ENCODE measurements at places on chromosomes 1 and 21. TPM values are rescaled to one million over a fixed set of nuclear protein-coding genes. Genes with fewer than 3 reads are reported as not detected.

DNA sequence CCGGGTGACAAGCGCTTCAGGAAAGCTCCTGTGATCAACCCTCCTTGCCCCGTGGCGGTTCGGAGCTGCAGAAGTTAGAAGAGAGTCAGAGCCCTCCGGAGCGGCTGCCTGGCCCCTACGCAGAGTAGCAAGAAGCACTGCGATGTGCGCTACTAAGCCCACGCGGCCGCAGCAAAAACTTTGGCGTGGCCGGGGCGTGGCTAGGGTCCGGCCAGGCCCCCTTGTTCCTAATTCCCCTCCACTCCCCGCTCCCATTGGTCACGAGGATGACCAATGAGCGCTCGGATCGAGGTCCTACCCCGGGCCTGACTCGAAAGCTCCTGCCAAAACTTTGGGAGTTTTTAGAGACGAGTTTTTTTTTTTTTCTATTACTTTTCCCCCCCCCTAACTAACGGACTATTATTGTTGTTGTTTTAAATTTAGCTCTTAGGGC is at the start of gene HLX:
HLX (plus strand) TSS at position 368 of the 433 bp plus-strand sequence. CDS start 415 bp downstream, outside the sequence.
- DNase-seq = no peak

GRCh38 chr1:38812981-38813380 is 46.6 kb downstream of the RRAGC start:
- no peak for DNase-seq

DNA sequence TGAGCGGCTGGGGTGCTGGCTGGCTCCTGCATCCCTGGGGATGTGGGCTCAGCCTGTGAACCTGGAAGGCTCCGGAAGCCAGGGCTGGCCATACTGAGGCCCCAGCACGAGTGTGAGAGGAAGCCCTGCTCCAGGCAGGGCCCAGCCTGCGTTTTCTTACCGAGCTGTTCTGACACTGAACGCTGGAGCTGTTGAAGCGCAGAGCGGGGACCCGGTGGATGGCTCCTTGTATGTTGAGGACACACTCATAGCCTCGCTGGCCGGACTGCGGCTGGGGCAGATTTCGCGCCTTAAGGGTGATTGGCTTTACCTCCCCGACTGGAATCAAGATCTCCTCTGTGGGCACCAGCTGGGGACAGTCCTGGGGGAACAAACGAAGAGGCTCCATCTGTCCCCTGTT is 160.0 kb downstream of the PLXNA2 start:
- no peak for DNase-seq

DNA sequence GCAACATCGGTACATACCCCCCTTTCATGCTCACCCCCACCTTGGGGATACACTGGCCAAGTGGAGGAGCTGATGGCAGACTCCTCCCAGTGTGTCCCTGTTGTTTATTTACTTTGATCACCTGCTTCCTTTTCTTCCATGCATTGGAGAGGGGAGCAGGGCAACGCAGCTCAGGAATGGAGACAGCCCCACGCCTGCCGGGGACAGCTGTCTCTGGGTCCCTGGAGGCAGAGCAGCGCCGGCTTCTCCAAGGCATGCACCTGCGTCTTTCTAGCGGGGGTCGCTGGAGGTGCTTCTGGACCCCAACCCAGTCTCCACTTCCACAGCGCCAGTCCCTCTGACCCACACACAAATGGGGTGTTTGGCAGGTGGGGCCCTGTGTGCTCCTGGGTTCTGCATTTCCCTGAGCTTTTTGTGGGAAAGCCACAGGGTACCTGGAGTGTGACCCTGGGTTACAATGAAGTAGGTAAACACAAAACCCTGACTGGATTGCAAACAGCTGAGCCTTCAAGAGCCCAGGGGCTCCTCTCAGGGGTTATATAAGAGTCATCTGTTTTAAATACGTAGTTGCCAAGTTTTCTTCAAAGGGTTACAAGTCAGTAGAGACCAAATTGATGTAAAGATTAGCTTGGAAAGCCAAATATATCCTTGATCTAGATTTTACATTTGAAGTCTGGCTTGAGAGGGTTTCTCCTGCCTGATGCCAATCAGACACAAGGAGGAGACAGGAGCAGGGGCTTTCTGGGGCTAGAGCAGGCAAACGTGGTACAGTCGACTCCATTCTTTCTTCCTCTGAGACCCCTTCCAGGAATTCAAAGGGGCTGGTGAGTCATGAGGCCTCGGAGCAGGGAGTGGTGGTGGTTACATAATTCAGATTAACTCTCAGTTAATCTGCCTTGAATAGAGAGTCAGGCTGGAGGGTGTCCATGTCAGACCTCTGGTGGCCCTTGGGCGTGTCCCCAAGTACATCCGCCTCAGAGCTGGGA is 4.5 kb downstream of the AJAP1 start:
- no peak for DNase-seq

DNA sequence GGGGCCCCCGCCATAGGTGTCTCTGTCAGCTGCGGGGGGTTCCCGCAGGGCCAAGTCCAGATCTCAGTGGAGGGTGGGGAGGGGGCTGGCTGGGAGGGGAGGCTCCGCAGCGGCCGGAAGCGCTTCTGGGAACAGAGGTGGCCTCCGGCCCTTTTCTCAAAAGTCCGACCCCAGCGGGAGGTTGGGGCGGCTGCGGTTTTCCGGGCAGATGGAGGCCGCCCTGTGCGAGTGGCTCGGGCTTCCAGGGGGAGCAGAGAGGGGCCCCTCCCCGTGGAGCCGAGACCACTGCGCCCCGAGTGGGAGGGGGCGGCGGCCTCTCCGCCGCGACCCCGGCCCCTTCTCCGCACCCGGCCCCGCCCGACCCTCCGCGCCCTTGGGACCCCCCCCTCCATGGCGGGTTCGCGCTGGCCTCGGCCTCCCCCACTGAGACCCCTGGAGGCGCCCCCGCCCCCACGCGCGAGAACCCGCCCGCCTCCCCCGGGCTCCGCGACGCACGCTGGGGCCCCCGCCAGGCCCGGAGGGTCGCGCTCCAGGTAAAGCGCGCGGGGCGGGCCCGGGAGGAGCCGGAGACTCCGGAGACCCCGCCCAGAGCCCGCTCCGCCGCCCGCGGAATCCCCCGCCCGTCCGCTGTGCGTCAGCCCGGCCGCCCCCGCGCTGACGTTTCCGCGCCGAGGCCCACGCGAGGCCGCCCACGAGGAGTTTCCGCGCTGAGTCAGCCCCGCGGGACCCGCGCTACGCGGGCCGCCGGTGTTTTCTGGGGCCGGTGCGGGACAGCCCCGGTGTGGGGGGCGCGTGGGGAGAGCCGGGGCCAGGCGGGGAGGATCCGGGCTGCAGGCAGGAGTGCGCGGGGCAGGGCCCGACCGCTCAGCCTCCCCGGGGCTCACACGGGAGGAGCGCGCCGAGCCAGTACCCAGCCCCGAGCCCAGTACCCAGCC is 5.2 kb downstream of the TNFRSF18 start:
- DNase-seq = no peak

DNA sequence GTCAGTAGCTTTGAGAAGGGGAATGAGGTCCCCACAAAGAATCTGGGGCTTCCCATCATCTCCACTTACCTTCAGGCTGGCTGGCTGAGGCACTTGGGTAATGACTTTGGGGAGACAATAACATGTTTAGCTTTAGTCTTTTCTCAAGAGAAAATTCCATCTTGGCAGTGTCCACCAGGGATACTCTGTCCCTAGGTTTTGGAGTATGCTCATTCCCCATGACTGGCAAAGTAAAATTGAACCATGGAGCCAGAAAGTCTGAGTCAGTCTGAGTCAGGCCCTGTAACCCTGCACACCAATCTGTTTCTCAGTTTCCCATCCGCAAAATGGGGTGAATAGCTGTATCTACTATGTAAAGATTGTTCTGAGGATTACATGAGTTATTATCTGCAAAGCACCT is 28.2 kb downstream of the RUNX1 start:
- no peak for DNase-seq

DNA sequence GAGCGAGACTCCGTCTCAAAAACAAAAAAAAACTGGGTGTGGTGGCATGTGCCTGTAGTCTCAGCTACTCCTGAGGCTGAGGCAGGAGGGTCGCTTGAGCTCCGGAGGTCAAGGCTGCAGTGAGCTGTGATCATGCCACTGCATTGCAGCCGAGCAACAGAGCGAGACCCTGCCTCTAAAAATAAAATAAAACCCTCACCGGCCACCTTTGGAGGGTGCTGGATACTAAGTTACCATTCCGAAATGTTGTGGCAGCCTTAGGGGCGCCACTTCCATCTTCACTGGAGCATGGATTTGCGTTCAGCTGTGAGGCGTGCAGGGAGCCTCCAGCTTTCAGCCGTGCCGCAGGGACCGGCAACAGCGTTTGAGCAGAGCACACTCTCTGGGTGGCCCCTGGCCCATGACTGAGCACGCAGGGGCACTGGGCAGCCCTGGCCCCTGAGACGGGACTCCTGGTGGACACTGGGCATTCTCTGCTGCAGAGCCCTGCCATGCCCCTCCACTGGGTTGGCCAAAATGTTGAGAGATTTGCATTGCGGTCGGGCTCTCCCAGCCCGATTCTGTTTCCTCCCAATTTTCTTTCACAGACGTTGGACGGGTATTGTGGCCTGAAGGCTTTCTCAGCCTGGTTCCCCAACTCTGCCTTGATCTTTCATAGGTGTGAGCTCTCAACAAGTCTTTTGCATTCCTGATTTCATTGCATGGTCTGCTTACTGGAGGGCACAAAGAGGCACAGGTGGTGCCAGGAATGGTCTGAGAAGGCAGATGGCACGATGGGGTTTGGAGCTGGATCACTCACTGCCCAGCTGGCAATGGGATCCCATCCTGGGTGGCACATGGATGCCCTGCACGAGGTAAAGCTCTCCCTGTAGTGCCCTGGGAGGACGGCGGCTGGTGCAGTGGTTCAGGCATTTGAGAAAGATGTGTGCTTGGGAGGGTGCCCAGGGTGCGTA is 5.8 kb upstream of the CFAP74 start:
- no peak for DNase-seq

DNA sequence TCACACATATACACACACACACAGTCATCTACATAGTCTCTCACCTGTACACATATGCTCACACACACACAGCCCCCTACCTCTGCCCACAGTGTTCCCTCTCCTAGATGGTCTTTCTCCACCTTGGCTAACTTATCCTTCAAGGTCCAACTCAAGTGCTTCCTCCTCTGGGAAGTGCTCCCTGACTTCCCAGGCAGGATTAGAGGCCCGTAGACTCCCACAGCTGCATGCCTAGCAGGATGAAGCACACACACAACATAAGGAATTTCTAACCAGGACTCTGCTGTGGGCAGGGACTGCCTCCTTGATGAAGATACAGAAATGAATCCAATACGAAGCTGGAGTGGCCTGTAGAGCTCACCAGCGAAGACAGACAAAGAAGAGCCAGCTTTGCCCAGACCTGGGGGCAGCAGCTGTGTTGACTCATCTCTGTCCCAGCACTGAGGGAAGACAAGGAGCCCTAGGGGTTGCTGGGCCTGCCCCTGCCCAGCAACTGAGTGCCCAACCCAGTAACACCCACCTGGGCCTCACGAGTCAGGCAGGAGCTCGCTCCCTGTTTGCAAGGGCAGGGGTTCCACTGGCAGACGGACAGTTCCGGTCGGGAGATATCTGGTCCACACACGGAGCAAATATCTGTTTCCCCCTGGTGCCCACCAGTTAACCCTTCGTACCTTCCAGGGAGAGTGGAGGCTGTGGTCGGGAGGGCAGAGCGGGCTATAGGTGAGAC is 100.8 kb downstream of the DMRTB1 start:
- DNase-seq = no peak

GRCh38 chr1:245007852-245008251 is 143.5 kb upstream of the HNRNPU start:
- no peak for DNase-seq

DNA sequence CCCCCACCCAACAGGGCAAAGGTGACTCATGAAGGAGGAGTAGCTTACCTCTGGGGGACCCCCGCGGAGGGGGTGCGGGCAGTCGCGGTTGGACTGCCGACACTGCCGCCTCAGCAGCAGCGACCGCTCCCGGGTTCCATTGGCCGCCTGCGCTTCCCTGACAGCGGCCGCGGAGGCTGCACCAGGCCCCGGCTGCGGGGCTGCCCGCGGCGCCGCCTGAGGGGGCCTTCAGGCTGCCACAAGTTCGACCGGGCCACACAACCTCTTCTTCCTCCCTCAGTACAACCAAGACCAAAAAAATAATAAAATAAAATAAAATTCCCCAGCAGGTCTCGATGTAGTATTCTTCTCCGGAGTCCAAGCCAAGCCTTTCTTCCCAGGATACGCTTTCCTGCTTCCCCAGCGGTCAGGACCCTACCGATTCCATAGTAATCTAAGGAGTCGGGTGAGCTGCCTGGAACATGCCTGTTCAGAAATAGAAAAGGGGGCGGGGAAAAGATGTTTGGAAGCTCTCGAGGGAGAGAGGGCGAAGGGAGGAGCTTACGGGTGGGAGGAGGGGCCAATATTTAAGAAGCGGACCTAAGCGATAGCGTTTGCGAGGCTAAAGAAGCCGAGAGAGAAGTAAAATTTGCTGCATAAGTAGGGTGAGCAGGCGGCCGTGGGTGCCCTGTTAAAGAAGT is at the start of gene PI4KB:
PI4KB (minus strand) TSS at position 194 of the 680 bp plus-strand sequence. CDS start 10,935 bp downstream, outside the sequence.
- DNase-seq = peak; percentile 99

GRCh38 chr1:11860587-11860986 is 1.8 kb upstream of the NPPB start:
- no peak for DNase-seq

DNA sequence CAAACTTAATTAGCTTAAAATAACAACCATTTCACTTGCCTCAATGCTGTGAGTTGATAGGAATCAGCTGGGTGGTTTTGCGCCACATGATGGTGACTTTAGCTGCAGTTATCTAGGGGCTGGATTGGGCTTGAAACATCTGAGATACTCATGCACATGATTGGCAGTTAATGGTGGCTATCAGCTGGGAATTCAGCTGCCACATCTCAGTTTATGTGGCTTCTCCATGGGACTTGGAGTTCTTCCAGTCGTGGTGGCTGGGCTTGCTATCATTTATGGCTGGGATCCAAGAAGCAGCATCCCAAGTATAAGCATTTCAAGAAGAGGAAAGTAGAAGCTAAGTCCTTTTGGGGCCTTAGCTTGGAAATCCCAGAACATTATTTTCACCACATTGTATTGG is 36.4 kb downstream of the PDC start:
- DNase-seq = no peak

DNA sequence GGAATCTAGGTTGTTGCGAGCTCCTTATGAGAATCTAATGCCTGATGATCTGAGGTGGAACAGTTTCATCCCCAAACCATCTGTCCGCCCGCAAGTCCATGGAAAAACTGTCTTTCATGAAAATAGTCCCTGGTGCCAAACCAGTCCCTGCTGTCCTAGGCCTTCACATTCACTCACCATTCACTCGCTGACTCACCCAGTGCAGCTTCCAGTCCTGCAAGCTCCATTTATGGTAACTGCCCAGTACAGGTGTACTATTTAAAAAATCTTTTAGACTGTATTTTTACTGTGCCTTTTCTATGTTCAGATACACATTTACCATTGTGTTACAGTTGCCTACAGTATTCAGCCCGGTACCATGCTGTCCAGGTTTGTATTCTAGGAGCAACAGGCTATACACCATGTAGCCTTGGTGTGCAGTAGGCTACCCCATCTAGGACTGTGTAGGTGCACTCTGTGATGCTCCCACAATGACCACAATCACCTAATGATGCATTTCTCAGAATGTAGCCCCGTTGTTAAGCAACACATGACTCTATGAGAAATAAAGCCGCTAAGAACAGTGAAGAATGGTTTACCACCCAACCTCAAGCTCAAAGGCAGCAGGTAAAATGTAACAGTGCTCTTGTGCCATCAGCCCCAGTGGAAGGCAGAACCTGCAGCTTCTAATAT is 2.4 kb downstream of the ECHDC2 start:
- DNase-seq = no peak

GRCh38 chr1:172143384-172144055 is 277.0 kb upstream of the C1orf105 start:
- DNase-seq = no peak

REN gene
- polyA plus RNA-seq = 15.3 TPM

NGF gene
- polyA plus RNA-seq = 1.8 TPM

LRRC38 gene
- polyA plus RNA-seq = not detected

MYBPH gene
- polyA plus RNA-seq = 0.18 TPM

C1orf87 gene
- polyA plus RNA-seq = 0.28 TPM

WLS gene
- polyA plus RNA-seq = 153 TPM

TMEM82 gene
- polyA plus RNA-seq = 3.2 TPM

NEXN gene
- polyA plus RNA-seq = 12.7 TPM

SHCBP1L gene
- polyA plus RNA-seq = 0.55 TPM

PDC gene
- polyA plus RNA-seq = 0.35 TPM

Data from left kidney (tissue), 8 donors.